CD4-positive, alpha-beta T cell (primary cell): ENCODE measurements at places on chromosomes 7 and 10.

DNA sequence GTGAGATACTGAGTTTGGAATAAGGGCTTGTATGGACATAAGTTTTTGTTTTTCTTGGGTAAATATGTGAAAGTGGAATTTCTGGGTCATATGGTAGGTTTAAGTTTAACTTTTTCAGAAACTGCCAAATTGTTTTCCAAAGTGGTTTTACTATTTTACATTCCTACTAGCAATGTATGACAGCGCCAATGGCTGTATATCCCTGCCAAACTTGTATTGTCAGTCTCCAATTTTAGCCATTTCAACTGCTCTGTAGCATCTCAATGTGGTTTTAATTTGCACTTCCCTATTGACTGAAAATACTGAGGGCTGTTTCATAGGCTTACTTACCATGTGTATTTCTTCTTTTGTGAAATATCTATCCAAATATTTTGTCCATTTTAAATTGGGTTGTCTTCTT lies 90.5 kb upstream of the ZNF32 start:
- no peak for DNase-seq

DNA sequence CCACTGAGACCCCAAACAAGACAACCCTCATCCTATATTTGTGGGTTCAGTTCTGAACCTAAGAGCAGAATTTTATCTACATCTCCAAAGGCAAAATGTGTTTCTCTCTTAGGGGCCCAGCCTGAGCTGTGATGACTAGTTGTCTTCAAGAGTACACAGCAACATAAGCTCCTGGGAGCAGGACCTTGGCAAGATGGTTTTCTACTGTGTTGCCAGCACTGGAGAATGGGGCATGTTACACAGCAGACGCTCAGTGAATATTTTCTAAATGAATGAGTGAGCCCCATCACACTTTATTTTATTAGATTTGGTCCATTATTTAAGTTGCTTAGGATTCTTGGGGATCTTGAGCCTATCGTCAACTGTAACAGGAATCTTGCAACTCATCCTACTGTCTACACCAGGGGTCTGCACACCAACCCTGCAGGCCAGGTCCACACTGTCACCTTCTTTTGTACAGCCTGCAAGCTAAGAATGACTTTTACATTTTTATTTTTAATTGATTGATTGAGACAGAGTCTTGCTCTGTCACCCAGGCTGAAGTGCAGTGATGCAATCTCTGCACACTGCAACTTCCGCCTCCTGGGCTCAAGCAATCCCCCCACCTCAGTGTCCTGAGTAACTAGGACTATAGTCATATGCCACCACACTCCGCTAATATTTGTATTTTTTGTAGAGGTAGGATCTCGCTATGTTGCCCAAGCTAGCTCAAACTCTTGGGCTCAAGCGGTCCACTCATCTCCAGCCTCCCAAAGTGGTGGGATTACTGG lies 347.1 kb downstream of the FGFR2 start:
- no peak for DNase-seq

- no peak for DNase-seq
These were observed 52.6 kb downstream of the TRUB1 start for GRCh38 chr10:114990586-114990985.

DNA sequence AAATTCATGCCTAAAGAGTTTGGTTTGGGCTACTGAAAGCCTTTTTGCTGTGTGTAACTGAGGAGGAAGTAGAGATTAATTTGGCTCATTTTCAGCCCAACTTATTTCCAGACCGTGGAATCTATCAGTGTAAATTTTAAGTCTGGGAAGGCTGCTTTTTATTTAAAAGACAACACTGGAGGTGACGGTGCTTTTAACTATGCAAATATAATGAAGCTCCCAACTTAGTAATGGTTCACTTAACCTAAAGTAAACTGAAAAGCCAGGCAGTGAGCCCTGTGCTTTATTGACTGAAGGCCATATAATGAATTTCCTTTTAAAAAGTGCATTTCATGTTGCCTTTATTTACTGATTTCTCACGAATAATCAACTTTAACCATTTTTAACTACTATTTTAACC lies 127.2 kb downstream of the NPY start:
- DNase-seq, result no peak

GRCh38 chr7:77181015-77181595 lies 18.5 kb downstream of the FGL2 start:
- no peak for DNase-seq

- DNase-seq, result no peak
These were observed 9.6 kb downstream of the ATP5F1C start for GRCh38 chr10:7797582-7797981.

DNA sequence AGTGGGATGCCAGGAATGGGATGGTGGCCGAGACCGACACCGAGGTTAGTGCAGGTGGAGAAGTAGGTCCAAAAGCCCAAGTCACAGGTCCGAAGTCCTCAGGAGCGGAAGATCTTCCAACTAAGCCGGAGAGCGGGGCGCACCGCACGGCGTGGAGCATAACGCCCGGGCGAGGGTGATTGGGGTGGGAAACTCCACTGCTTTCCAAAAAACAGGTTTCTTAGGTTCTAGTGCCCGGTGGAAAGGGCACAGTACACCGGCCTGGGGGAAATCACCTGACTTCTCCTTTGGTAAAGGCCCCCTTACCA lies 11.4 kb upstream of the SPAG6 start:
- no peak for DNase-seq

GRCh38 chr7:107924841-107925504 lies 34.0 kb downstream of the DLD start:
- no peak for DNase-seq

- DNase-seq, result no peak
These were observed 619 bp downstream of the EXOC4 start for GRCh38 chr7:133253519-133253875.

GRCh38 chr7:141452911-141453310 lies 98.3 kb upstream of the AGK start:
- no peak for DNase-seq

GRCh38 chr10:33336582-33337325 lies 2.3 kb upstream of the NRP1 start:
- DNase-seq, result no peak

- DNase-seq, result no peak
These were observed 3.8 kb downstream of the SHTN1 start for GRCh38 chr10:117001144-117001543.

- DNase-seq, result no peak
These were observed 201.1 kb downstream of the WDR37 start for GRCh38 chr10:1257274-1257673.

DNA sequence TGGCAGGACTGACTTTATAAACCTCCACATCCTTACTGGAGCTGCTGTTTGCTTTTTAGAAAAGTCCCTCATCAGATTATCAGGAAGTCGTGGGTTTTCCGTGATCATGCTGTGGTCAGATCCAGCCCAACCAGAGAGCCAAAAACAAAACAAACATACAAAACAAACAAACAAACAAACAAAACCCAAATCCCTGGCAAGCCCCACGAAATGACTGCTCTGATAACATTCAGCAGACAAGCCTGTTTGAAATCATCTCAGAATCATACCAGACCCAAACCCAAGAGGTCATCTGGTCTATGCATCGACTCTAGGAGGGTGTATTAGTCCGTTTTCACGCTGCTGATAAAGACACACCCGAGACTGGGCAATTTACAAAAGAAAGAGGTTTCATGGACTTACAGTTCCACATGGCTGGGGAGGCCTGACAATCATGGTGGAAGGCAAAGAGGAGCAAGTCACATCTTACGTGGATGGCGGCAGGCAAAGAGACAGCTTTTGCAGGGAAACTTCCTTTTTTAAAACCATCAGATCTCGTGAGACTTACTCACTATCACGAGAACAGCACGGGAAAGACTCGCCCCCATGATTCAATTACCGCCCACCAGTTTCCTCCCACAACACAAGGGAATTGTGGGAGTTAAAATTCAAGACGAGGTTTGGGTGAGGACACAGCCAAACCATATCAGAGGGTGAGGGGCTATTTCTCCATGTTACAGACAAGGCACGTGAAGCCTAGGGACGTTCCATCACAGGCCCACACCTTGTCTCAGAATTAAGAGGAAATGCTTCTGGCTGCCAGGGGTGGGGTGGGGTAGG lies 85.7 kb downstream of the PARP12 start:
- DNase-seq, result no peak

GRCh38 chr7:95976369-95977060 lies 204.2 kb downstream of the DYNC1I1 start:
- DNase-seq, result no peak

DNA sequence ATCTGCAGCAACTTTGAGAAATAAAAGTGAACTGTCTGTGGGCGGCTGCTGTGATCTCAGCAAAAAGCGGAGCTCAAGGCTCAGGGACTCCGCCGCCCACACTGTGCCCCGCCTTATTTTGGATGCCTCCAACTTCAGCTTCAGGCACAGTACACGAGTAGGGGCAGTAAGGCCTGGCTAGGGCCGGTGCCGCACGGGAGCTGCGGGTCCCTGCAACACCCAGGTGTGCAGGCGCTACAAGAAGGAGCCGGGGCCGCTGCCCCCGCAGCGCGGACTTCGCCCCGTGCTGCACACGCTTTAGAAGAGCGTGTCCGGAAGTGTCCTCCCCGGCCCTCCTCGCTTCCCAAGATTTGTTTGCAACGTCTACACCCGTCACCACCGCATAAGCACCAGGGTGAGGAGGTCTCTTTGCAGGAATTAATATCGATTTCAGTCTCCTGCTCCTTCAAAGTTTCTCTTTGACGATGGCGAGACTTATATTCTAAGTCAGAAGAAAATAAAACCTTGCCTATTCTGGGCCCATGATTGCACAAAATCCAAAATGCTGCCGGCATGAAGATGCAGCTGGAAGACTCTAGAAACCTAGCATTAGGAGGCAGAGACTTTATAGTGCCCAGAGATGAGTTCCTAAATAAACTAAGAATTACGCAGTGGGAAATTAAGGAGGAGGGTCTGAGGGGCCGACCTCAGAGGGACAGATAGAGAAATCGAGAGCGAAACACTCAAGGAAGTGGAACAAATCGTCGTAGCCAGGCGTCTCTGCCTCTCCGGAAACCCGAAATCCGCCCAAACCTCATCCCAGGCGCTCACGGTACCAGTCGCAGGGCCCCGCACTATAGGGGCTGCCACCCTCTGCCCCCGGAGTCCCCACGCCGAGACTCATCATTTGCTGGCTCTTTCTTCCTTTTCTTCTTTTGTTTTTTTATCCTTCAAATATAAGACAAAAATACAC lies 6.4 kb downstream of the VAX1 start:
- DNase-seq, result no peak

- no peak for DNase-seq
These were observed 621.2 kb downstream of the SDK1 start for GRCh38 chr7:3922175-3922635.

GRCh38 chr7:33091111-33091531 lies 18.1 kb downstream of the RP9 start:
- DNase-seq, result no peak

DNA sequence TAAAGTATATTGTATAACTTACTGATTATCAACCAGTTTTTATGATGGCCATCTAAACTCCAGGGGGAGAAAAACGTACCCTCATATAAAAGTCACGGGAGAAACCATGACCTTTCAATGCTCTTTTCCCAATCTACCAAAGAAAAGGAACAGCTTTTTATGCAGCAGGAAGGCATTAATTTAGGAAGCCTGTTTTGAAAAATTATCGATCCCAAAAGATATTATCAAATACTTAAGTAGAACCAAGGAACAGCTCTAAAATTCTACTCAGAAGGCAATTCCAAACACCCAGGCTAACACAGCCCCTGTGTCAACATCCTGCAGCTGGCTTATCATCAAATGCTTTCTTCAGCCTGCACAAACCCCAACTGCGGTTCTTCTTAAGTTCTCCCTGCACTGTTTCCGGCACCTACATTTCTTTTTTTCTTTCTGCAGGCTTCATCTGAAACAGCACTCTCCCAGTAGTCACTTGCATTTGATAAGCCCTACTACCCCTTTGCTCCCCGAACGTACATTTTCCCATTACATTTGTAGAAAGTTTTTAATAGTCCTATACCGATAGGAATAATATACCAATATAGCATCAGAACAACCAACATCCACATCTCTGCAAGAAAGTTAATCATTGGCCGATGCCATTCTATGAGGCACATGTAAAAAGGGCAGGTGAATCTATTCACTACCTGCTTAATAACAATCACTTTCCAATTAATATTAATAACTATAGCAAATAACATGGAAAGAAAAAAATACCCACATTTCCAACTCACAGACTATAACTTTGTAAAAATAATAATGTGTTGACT lies 47.9 kb downstream of the PIP4K2A start:
- no peak for DNase-seq

GRCh38 chr10:130377986-130378540 lies 241.9 kb downstream of the GLRX3 start:
- no peak for DNase-seq
